Cardiac septum (tissue), 1 donor: ENCODE measurements at places on chromosomes 5 and 9. TPM values are rescaled to one million over a fixed set of nuclear protein-coding genes. Genes with fewer than 3 reads are reported as not detected.

Gene ATP10B
- total RNA-seq: not detected

Gene GRXCR2
- 0.78 TPM for total RNA-seq

Gene MLANA
- total RNA-seq: not detected

Gene TLX3
- total RNA-seq: not detected

Gene MYMK
- total RNA-seq: not detected

Gene AUH
- 39.7 TPM for total RNA-seq

Gene PDE6A
- 0.13 TPM for total RNA-seq

Gene FBXL7
- total RNA-seq: 26.2 TPM

Gene SH3TC2
- 2.5 TPM for total RNA-seq

Gene DOK3
- 4.7 TPM for total RNA-seq

Gene KCTD16
- total RNA-seq: 0.08 TPM

Gene CNTFR
- 1.1 TPM for total RNA-seq

Gene FBP2
- total RNA-seq: not detected

Gene FOXD4L5
- total RNA-seq: 0.11 TPM

Gene FLT4
- 5.8 TPM for total RNA-seq

Gene CDKN2A
- 1.2 TPM for total RNA-seq

Gene ZNF354C
- 4.0 TPM for total RNA-seq

Gene TXNDC8
- total RNA-seq: not detected

Gene C5orf58
- not detected for total RNA-seq

Gene TAF11L10
- total RNA-seq: not detected

Gene BARHL1
- total RNA-seq: not detected

Gene SVEP1
- 6.7 TPM for total RNA-seq

Gene XPA
- 10.3 TPM for total RNA-seq

Gene PCDHA12
- 0.05 TPM for total RNA-seq

Gene TMEM141
- total RNA-seq: 62.5 TPM

Gene NMUR2
- total RNA-seq: not detected

Gene CDC25C
- 0.19 TPM for total RNA-seq

Gene PCA3
- not detected for total RNA-seq

Gene CCDC187
- 0.03 TPM for total RNA-seq

Gene CXCL14
- total RNA-seq: 1.2 TPM
